Mucosa of gallbladder (tissue), 1 donor: ENCODE measurements at places on chromosomes 5 and 9. TPM values are rescaled to one million over a fixed set of nuclear protein-coding genes. Genes with fewer than 3 reads are reported as not detected.

DNA sequence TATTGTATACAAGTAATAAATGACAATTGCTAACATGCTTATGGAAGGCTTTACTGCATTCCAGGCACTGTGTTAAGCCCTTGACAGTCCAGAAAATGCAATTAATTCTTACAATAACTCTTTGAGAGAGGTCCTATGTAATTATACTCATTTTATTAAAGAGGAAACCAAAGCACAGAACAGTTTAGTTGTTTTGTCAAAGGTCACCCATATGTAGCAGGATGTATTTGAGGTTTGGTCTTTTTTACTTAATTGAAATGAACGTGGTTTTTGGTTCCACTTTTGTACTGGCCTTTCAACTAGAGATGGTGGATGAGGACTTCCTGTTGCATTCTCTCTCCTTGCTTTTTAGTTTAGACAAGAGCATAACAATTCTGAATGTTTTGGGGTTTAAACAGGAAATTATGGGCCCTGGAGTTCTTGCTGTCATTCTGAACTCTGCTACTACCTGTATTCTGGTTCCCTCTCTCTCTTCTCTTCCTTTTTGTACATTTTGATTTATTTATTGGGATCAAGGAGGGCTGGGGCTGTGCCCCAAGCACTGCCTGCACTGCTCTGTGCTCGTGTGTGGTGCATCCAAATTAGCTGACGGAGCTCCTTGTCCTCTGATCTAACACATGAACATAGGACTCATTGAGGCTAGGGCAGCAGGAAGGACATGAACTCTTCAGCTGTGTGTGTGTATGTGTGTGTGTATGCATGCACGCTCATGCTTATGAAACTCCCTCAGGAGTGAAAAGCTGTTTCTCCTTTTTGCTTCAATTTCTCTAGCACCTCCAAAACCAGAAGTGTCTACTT is 47.4 kb downstream of the SLC28A3 start:
- no peak for DNase-seq

DNA sequence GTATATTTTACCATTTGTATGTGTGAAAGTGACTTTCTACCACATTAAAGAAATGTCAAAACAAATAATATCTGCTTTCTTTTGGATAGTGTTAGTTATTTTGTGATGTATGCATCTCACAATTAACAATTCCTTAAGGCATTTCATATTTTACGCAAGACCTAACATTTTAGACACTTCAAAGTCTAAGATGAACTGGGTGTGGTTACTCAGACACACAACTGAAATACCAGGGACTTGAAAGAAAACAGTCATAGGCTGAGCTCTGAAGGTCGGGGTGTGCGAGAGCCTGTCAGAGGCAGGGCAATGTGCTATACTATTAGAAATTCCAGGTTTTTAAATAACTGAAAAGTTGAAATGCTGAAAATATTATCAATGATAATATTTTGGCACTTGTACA is 44.5 kb upstream of the ZNF622 start:
- no peak for DNase-seq

DNA sequence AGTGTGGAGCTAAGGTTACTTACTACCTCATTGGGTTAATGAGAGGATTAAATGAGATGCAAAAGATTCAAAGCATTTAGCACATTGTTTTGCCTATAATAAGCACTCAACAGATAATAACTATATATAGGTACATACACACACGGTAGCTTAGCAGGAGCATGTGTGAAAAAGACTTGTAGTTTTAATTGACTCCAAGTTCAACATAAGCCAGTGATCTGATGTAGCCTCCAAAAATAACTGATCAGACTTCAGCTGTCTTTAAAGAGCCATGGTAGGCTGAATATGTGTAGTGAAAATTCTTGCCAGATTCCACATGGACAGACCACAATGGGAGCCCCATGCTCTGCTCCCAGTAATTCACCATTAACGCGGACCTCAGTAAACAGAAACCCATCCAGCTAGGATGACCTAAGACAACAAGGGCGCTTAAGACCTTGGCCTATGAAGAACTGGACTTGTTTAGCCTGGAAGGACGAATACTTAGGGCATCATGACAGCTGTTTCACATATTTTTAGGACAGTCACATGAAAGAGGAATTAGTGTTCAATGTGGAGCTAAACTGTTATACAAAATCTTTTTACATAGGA is 115.1 kb upstream of the ZNF366 start:
- no peak for DNase-seq

Gene LCN9
- total RNA-seq, result not detected

- DNase-seq, result no peak
These were observed 1.9 kb downstream of the FLT4 start for GRCh38 chr5:180647465-180647864.

DNA sequence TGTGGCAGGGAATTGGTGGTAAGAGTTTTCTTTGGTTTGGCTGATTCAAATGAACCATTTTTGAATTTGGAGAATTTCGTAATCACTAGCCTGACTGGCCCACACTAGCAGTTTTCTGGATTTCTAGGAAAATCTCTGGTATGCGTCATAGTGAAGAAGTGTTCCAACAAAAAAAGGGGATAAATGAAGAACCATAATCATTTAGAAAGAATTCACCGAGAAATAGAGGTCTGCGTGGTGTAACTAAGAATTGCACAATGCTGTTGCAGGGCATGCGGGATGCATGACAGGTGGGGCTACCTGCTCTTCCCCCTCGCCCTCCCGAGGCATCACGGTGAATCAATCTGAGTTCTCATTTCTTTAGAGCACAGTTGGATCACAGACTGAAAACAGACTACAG is 232.3 kb upstream of the PAPPA start:
- peak; percentile 10 for DNase-seq

DNA sequence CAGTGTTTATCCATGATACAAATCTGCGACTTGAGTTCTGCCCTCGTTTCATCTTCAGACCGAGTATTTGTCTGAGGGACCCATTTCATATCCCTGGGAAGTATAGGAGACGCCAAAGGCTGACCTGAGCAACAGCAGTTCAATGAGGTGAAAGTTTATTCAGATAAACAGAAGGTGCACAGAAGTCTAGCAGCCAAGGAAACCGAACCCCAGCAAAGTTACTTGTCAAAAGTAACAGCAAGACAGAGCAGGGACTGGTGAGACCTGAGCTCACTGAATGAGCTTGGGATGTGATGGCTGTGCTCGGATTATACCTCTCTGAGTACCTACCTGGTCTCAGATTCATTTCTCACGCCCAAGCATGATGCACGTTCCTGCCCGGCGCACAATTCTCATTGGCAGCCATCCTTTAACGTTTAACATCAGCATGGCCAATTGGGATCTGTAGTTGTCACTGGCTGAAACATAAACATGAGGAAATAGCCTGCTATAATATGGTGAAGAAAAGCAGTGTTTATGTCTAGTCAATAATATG is 599 bp downstream of the LYRM7 start:
- DNase-seq, result no peak

DNA sequence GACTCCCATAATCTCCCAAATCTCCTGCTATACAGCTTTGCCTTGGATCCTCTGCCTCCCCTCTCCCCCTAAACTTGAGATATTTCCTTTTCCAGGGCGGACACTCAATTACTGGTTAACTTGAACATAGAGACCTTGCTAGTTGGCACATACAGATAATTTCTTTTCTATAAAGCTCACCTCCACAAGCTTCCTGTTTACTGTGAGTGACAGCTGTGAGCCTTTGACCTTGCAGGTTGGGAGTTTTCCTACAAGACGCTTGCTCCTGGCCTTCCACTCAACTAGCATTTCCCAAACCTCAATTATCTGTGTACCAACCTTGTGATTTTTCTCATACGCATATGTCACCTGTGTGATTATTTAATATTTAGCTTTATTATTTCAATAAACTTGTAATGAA is 114.5 kb downstream of the GNA14 start:
- no peak for DNase-seq

DNA sequence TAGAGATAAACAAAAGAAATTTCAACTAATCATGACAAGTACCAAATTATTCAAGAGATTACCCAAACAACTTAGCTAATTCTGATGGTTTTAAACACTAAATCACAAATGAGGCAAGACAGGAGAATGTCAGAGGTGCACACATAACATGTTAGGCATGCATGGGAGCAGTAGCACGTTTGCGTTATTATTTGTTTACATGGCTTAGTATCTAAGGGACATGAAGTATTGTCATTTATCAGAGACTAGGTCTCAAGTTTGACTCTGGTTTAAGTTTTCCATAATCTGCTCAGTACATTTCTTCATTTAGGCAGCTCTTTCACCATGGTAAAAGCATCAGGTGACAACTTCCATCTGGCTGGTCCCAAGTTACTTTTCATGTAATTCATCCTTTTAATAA is 244.1 kb upstream of the TNC start:
- no peak for DNase-seq

DNA sequence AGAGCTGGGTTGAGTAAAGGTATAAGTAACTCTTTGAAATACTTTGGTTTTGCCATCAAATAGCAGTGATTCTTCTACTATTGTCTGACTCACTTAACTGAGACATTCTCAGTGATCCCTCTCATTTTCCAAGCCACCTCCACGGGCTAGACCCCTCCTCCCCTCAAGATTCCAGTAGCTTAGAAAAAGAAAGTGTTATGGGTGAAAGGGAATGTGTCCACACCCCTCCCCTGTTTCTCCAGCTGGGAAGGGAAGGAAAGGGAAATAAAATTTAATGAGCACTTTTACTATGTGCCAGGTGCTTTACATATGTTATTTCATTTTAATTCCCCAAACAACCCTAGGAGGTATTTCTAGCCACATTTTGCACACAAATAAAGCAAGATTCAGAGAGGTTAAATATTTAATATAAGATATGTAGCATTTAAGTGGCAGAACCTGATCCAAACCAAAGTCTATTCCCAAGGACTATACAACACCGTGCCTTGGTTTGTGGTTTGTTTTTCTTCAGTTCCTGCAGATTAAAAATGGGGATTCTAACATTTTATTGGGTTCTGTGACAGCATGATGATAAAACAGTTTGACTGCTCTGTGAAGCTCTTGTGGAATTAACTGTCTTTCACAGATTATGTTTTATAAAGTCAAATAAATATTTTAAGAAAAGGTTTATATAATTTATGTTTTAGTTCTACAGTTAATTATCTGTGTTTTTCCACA is 135.9 kb downstream of the ZSWIM6 start:
- no peak for DNase-seq

GRCh38 chr9:135671591-135672041 is 8.5 kb downstream of the LCN9 start:
- no peak for DNase-seq

- no peak for DNase-seq
These were observed 144.6 kb downstream of the CACNA1B start for GRCh38 chr9:138022121-138022741.

DNA sequence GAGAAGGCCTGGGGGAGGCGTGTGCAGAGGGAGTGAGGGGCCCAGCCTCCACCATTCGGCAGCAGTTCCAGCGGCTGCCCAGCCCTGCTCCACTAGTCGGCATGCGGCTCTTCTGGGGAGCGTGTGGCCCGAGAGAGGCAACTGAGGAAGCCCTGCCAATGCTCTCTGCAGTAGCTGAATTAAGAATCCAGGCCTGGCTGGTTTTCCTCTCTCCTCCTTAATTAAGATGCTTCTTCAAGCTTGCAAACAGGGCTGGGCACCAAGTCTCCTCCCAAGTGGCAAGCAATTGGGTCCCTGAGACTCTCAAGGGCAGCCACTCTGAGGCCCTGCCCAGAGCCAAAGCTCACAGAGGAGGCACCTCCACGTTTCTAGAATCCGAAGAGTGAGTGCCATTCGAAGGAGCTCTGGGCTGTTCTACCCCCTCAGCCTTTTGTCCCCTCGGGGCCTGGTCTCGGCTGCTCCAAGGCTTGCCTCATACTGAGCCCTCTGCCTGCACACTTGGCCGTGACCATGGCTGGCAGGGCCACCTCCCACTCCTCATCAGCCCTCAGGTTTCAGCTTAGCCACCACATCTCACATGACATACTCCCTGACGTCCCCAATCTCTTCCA is 75.4 kb upstream of the LRRTM2 start:
- DNase-seq, result no peak

Gene SLC27A6
- 0.60 TPM for total RNA-seq

Gene WDR70
- total RNA-seq, result 26.7 TPM

DNA sequence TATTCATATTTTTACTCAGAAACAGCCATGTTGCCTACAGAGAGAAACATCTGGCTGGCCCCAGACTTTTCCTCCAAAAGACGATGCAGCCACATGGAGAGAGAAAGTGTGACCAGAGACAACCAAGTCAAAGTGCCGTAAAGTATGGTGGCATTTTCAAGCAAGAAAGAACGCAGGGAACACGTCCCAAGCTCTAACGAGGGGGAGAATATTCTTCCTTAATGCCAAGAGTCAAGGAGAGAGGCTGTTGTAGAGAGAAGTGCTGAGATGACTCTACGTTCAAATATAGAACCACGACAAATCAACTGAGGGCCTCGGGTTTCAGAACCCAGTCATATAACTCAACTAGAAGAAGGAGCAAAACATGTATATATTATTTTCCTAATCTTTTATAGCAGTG is 55.9 kb downstream of the FNBP1 start:
- no peak for DNase-seq
